ENCODE measurements at places on chromosomes 5 and 9.

DNA sequence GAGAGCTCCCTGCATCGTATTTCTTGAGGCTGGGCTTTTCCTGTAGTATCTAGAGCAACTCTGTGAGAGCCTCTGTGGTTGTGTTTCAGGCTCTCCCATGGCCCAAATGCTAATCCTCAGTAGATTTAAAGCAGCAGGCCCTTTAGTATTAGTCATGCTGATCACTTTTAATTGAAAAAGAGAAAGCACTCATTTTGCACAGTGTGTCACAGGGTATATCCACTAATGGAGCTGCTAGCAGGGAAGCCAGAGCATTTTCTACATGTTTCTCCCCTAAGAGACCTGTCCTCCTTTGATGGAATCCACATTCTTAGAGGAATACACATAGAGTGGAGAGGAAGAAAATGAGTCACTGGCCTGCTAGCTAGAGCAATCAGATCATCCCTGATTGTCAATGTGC lies 348.5 kb downstream of the TMEM232 start:
- peak; percentile 2 for DNase-seq

GRCh38 chr9:83061036-83061435 lies 1.9 kb downstream of the RASEF start:
- no peak for DNase-seq

DNA sequence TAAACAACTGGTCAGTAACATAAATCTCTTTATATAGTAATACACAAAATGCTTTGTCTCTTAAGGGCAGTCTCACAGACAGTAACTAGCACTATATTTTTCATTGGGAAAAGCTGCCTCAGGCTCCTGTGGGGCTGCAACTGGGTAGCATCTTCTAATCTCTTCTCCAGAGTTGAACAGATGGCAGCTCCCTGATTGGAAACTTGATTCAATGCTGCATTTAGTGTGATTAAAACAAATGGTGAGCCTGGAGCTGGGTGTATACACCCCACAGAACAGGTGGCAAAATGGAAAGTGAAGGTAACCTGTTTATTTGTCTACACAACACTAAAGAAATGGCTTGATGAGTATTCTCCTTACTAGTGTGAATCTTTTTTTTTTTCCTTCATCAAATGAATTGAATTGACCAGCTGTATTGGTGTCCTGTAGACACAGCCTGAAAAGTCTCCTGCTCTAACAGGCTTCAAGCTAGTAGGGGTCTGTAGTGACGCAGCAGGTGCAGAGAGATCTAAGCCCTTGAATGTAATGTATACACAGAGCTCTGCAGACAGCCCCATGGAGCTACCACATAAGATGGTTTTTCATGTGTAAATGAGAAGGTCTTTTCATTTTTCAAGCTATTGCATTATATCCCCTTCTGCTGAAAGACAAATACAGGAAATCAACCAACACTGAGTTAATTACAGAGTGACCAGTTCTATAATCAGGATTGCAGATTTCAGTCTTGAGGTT lies 43.3 kb downstream of the IZUMO3 start:
- no peak for DNase-seq

DNA sequence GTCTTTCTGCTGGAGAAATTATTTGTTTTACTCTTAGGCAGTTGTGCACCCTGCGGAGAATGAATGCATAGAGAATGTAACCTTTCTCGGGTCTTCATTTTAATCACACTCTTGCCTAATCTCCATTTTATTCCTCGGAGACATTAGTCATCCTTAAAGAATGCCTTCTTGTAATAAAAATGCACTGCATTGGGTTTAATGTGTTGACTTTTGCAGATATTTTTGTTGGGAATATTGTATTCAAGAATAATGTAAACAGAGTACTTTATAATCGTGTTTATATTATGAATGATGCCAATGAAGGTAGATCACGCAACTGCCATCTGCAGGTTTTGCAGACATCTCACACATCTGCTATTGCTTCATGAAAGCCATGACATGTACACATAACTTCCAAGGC lies 1093.9 kb upstream of the CDH6 start:
- DNase-seq: peak; percentile 55

GRCh38 chr9:28215536-28216299 lies 642.4 kb upstream of the C9orf72 start:
- DNase-seq: no peak

GRCh38 chr9:687034-687785 lies 154.3 kb upstream of the DMRT1 start:
- no peak for DNase-seq

- peak; percentile 11 for DNase-seq
These were observed 404 bp upstream of the AFAP1L1 start for GRCh38 chr5:149271195-149271715.

DNA sequence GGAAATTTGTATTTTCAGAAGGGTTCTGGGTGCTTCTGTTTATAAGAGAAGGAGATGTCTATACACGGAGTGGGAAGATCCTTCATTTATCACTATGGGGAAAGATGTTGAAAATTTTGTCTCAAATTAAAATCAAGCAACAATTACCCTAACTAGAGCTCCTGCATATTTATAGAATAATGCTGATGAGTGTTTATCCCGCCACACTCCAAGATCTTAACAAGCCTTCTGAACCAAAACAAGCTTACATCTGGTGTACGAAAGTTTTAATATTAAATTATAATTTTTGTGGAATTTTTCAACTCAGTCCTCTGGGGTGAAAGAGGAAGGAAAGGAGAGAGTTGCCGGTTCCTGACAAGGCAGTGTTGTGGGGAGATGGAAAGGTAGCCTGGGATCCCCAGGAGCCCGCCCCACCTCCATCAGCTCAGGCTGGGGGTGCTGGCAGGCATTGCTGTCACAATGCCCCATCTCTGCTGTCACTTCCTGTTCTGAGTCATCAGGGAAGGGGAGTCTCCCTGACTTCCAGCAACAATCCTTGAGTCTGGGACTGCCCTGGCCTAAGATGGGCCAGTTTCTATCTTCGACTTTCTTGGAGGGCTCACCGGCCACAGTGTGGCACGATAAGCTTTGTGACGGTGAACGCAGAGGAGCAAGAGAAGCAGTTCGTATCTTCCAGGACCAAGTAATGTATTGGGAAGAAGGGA lies 64.5 kb downstream of the ERAP1 start:
- DNase-seq: peak; percentile 25

DNA sequence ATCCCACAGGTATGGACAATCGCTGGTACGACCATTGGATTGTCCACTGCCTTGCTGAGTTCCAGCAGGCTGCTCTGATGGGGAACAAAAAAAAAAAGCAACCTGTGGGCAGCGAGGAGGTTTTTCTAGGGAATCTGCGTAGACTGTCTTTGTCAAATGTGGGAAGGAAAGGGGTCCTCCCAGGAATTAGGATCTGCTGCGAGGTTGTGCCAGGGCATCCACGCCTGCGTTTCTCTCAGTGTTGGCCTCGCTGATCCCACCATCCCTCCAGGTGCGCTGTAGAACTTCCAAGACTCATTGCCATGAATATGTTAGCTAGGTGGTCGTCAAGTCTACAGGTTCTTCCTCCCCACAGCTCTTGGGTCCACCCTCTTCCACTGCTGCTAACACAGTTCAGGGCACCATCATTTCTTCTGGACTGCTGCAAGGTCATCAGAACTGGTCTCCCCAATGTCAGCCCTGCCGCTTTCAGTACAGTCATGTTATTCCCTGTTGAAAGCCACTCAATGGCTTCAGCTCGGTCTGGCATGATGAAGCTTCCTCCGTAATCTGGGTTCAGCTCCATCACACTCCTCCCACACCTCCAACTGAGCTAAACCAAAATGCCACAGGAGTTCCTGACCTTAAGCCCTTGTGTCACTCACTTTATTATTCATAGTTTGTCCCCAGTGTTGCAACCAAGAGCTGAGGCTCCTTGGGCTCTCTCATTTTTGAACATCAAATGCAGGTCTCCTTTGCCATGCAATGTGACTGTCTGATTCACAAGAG lies 79.5 kb upstream of the DMRT1 start:
- no peak for DNase-seq

- DNase-seq: no peak
These were observed 223.9 kb upstream of the ADAMTSL1 start for GRCh38 chr9:18250053-18250452.

- DNase-seq: no peak
These were observed 207.9 kb downstream of the GADD45G start for GRCh38 chr9:89812556-89813181.

- DNase-seq: no peak
These were observed 16.4 kb downstream of the DAP start for GRCh38 chr5:10744681-10745080.

GRCh38 chr5:53378590-53379247 lies 101.7 kb upstream of the FST start:
- DNase-seq: no peak

- no peak for DNase-seq
These were observed 20.9 kb upstream of the HMCN2 start for GRCh38 chr9:130244548-130245165.

- no peak for DNase-seq
These were observed 49.1 kb downstream of the MTREX start for GRCh38 chr5:55356896-55357295.

DNA sequence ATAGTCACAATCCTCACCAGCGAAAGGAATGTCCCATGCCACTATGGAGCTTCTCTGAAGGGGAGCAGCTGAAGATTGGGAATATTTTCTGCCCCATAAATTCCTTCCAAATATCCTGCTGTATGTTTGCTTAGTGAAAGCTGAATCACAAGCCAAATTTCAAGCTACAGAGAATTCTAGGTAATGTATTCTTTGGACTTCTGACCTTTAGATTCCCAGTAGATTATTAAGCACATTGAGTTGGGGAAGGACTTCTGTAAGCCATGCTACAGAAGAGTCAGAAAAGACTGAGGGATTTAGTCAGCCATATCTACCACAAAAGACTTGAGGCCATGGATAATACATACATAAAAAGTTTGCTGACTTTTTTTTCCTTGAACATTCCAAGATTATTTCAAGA lies 1342.0 kb upstream of the NUDT12 start:
- no peak for DNase-seq

GRCh38 chr5:50535393-50535792 lies 94.3 kb upstream of the EMB start:
- no peak for DNase-seq

DNA sequence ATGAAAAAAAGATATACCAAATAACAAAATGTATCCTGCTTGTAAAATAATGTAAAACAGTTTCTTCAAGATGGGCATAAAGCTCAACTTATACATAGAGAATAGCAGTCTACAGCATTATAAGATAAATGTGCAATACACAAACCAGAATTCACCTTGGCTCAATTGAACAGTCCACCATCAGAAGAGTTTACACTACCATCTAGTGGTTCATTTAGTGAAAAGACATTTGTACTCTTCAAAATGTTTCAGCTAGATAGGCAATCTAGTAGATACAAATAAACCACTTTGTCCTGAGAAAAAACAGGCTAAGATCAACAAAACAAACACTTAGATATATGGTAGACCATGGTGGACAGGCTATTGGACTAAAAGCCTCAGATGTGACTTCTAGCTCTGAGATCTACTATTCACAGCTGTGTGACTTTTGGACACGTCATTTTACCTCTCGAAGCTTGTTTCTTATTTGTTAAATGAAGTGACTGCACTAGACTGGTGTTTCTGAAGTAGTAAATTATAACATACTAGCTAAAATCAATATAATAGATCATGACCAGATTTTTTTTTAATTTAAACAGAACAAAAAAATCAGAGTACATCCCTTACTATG lies 22.1 kb upstream of the TPD52L3 start:
- DNase-seq: peak; percentile 40

DNA sequence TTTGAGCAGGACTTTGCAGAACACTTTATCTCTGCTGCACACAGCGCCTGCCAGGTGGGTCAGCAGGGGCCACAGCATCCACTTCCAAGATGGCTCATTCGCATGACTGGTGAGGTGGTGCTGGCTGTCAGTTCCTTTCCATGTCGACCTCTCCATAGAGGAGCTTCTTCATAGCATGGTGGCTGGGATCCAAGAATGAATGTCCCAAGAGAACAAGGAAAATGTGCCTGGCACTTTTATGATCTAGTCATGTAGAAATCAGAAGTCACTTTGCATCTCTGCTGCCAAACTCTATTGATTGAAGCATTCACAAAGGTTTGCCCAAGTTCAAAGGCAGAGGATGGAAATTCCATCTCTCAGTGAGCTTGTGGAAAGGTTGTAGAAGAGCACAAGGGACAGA lies 85.0 kb downstream of the GALNT10 start:
- DNase-seq: no peak

DNA sequence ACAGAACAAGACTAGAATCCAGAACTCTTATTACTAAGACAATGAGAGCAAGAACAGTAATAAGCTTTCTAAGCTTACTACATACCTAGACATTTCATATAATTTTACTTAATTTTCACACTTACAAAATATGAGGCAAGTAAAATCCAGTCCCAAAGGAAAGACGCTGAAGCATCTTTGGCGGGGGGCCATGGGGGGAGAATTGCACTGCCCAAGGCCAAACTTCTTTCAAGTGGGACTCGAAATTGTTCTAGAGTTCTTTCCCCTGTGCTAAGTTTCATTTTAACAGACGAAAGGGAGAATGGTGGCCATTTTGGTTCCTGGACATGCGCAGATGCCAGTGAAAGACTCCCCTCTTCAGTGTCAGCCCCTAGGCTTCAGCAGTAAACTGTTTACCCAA lies 72.3 kb downstream of the PRRT1B start:
- no peak for DNase-seq

DNA sequence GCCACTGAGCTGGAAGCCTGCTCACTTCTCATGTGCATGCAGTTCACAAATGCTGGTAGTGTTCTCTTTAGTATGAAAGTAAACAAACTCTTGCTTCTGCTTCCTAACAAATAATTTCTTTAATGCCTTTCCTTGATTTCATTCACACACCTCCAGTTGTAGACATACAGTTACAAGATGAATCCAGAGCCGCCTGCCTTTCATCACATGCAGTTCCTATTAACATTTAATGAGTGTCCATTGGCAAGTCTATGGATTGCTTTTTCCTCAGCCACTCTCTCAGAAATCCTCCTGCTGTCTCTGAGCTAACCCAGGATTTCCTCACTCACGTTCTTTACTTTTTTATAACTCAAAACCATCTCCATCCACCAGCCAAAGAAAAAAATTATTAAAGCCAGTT lies 408.6 kb downstream of the BNC2 start:
- DNase-seq: no peak

- DNase-seq: no peak
These were observed 76.6 kb downstream of the ACTBL2 start for GRCh38 chr5:57405984-57406383.

- DNase-seq: no peak
These were observed 17.4 kb downstream of the ACSL6 start for GRCh38 chr5:131994090-131994489.

DNA sequence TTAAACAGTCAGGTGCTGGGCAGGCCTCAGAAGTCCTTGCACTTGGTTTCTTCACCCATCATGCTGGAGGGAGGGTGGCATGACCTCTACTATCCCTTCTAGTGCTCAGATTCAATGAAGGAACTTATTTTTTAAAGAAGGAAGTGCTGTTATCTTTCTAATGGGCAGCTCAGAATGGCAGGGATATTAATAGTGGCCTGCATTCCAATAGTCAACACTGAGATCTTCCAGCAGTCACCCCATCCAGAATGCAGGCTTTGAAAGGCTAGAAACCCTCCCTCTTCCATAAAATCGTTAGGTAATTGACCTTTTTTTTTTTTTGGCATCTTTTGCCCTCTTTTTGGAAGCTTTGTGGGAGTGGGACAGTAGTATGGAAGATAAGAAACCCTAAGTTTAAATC lies 325.0 kb downstream of the ARRDC3 start:
- DNase-seq: no peak
